ENCODE measurements at places on chromosomes 12 and 14. TPM values are rescaled to one million over a fixed set of nuclear protein-coding genes. Genes with fewer than 3 reads are reported as not detected.

- no peak overlapping the region for H3K27ac ChIP-seq
- DNase-seq = no peak
- no peaks in the 10 kb centered on the region for H3K4me1 ChIP-seq
- no peaks in the 10 kb centered on the region for H3K27me3 ChIP-seq
- H3K36me3 ChIP-seq = no peaks in the 10 kb centered on the region
Observed at GRCh38 chr12:7581625-7582024, 78.0 kb upstream of the CD163 start.

DNA sequence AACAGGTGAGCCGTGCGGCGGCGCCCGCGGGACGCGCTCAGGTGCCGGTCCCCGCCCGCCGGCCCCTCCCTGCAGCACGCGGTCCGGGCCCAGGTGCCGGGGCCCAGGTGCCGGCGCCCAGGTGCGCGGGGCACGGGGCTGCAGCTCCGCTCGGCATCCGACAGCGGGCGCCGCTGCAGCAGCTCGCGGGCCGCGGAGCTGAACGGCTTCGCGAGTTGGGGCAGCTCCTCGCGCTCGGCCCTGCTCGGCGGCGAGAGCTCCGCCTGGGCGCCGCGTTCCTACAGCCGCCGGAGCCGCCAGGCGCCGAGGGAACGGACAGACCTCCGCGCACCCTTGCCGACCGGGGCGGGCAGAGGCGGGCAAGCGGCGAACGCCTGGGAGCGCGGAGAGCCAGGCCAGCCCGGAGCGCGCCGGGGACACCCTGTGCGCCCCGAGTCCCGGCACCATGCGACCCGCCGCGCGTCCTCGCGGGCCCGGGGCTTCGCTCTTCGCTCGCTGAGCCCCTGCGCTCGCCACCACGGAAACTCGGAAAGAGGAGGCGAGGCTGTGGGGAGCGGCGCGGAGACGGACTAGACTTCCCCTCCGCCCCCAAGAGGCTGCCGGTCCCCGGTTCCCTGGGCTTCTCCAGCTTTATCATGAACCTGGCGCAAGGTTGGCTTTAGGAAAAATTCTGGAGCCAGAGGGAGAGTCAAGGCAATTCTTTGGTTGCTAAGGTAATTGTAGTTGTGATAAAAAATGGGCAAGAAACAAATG lies at the start of gene RGS6:
Gene RGS6, plus strand, starts transcription at position 201 of the 753 bp plus-strand sequence.
- H3K4me1 ChIP-seq = no peaks in the 10 kb centered on the region
- no peak within 1 kb of the TSS for H3K4me3 ChIP-seq
- H3K27me3 ChIP-seq = peaks cover 12% of the 10 kb centered on the region
- H3K36me3 ChIP-seq = no peaks in the 10 kb centered on the region

GRCh38 chr14:75141062-75141461 lies 14.2 kb upstream of the NEK9 start:
- H3K4me3 ChIP-seq = no peak overlapping the region
- H3K36me3 ChIP-seq = no peaks in the 10 kb centered on the region
- no peak for DNase-seq
- no peaks in the 10 kb centered on the region for H3K4me1 ChIP-seq
- H3K27ac ChIP-seq = no peak overlapping the region

NELL2 gene
- total RNA-seq = 3.9 TPM

GRCh38 chr12:91001306-91001705 lies 3.5 kb downstream of the EPYC start:
- no peaks in the 10 kb centered on the region for H3K36me3 ChIP-seq
- no peaks in the 10 kb centered on the region for H3K4me1 ChIP-seq
- H3K4me3 ChIP-seq = no peak overlapping the region
- no peaks in the 10 kb centered on the region for H3K27me3 ChIP-seq
- H3K27ac ChIP-seq = no peak overlapping the region

PTHLH gene
- 0.83 TPM for total RNA-seq

GRCh38 chr14:103846543-103847450 lies 578 bp downstream of the PPP1R13B start:
- peak overlapping the region; percentile 53 for H3K4me3 ChIP-seq
- no peaks in the 10 kb centered on the region for H3K36me3 ChIP-seq
- H3K4me1 ChIP-seq = peaks cover 21% of the 10 kb centered on the region

RERG gene
- total RNA-seq = 72.8 TPM

GRCh38 chr12:47777741-47778558 lies 4.9 kb downstream of the SLC48A1 start:
- peak overlapping the region; percentile 62 for H3K27ac ChIP-seq
- no peaks in the 10 kb centered on the region for H3K27me3 ChIP-seq
- peaks cover 4% of the 10 kb centered on the region for H3K36me3 ChIP-seq
- no peak overlapping the region for H3K4me3 ChIP-seq

- H3K4me1 ChIP-seq = peaks cover 9% of the 10 kb centered on the region
- H3K4me3 ChIP-seq = no peak overlapping the region
- peak overlapping the region; percentile 6 for H3K27ac ChIP-seq
- H3K27me3 ChIP-seq = no peaks in the 10 kb centered on the region
Observed at GRCh38 chr12:52155048-52155868, 36.6 kb downstream of the KRT80 start.

GRCh38 chr14:22888662-22889061 lies 5.6 kb downstream of the REM2 start:
- H3K4me3 ChIP-seq = no peak overlapping the region
- H3K27ac ChIP-seq = no peak overlapping the region
- no peaks in the 10 kb centered on the region for H3K27me3 ChIP-seq
- H3K4me1 ChIP-seq = peaks cover 20% of the 10 kb centered on the region

PDZRN4 gene
- total RNA-seq = 88.1 TPM

DNA sequence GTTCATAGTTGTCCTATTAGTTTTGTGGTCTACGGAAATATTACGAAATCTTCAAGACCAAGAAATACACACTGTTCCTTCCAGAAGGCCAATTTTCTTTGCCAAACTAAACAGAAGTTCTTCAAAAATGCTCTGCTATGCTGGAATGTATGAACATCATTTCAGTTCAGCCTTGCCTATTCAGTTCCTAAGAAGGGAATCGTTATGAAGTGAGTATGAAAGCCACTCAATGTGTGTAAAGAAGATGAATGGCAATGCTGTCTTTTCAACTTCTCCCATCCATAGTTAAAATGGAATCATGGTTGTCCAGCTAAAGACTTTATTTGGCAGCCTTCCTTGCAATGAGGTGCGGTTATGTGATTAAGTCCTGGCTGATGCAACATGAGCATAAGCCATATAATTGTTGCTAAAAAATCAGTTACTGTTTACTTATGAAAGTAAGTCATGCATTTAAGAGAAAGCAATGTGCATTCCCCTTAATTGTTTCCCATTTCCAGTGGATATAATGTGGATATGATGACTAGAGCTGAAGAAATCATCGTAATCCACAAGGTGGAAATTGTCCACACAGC lies 73.8 kb upstream of the PTPRR start:
- no peaks in the 10 kb centered on the region for H3K4me1 ChIP-seq
- H3K27me3 ChIP-seq = no peaks in the 10 kb centered on the region
- no peaks in the 10 kb centered on the region for H3K36me3 ChIP-seq
- H3K4me3 ChIP-seq = no peak overlapping the region

GRCh38 chr12:116265351-116266147 lies 11.9 kb downstream of the MED13L start:
- H3K4me3 ChIP-seq = no peak overlapping the region
- no peaks in the 10 kb centered on the region for H3K36me3 ChIP-seq
- peaks cover 92% of the 10 kb centered on the region for H3K4me1 ChIP-seq
- H3K27me3 ChIP-seq = no peaks in the 10 kb centered on the region
- peak overlapping the region; percentile 30 for H3K27ac ChIP-seq

GRCh38 chr12:60035835-60036234 lies 440.0 kb downstream of the SLC16A7 start:
- no peaks in the 10 kb centered on the region for H3K4me1 ChIP-seq
- no peak overlapping the region for H3K27ac ChIP-seq
- no peak for DNase-seq

CD27 gene
- total RNA-seq = not detected

DNA sequence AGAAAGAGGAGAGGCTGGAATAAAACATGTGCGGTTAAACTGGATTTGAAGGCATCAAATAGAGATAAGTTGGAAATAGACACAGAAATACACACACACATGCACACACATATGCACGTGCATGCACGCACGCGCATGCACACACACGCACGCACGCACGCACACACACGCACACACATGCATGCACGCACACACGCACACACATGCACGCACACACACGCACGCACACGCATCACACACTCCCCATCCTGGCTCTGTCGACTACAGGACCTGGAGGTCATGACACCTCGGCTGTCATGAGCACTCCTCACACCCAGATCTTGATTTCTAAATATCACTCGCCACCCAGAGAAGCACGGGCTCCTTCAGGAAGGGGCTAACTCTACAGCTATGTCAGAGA lies 51.8 kb downstream of the RIMBP2 start:
- no peaks in the 10 kb centered on the region for H3K4me1 ChIP-seq
- H3K4me3 ChIP-seq = no peak overlapping the region
- no peaks in the 10 kb centered on the region for H3K36me3 ChIP-seq
- no peak overlapping the region for H3K27ac ChIP-seq

OLR1 gene
- 0.36 TPM for total RNA-seq

STAC3 gene
- 1.2 TPM for total RNA-seq

- H3K27ac ChIP-seq = no peak overlapping the region
- H3K4me1 ChIP-seq = no peaks in the 10 kb centered on the region
- DNase-seq = no peak
- H3K4me3 ChIP-seq = no peak overlapping the region
- no peaks in the 10 kb centered on the region for H3K27me3 ChIP-seq
Observed at GRCh38 chr14:23816371-23816770, 137.2 kb upstream of the DHRS4 start.

- no peaks in the 10 kb centered on the region for H3K27me3 ChIP-seq
- H3K4me1 ChIP-seq = no peaks in the 10 kb centered on the region
- H3K4me3 ChIP-seq = no peak overlapping the region
- H3K27ac ChIP-seq = no peak overlapping the region
Observed at GRCh38 chr14:65854215-65854614, 441.7 kb downstream of the FUT8 start.

GPRC5A gene
- total RNA-seq = 2.4 TPM

GRCh38 chr12:128664501-128664900 lies 159.3 kb downstream of the SLC15A4 start:
- no peak for DNase-seq
- no peaks in the 10 kb centered on the region for H3K4me1 ChIP-seq
- H3K36me3 ChIP-seq = no peaks in the 10 kb centered on the region
- H3K27ac ChIP-seq = no peak overlapping the region
- no peak overlapping the region for H3K4me3 ChIP-seq

Data from sigmoid colon (tissue), 7 donors.